GM13977 (cell line): ENCODE measurements at places on chromosomes 3 and 15.
A peak's percentile ranks its signal among the peaks of the same experiment; 100 is the strongest.

DNA sequence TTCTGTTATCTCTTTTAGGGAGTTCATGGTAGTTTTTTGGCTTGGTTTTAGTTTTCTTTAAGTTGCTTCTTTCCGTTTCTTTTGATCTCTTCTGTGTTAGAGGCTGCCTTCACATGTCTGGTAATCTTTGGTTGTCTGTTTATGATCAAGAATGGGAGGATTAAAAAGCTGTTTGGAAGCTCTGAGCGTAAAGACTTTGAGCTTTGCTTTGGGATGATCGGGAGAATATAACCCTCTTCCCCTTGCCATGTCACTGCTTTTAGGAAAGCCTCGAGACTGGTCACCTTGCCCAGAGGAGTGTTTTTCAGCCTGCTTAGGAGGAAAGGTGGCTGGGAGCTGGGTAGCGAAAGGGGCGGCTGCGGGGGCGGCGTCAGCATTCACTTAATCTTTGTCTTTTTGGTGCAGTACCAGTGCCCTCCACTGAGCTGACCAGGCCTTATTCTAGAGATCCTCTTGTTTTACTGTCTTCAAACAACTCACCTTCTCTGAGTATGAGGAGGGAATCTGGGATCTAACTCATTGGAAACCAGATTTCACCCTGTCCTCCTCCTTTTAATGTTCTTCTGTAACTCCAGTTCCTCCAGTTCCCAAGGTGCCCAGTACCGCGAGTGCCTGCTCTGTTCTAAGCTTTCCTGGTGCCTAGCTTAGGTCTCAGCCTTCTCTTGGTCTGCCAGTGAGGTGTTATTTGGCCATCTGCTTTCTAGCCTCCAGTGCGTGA is 15.5 kb downstream of the TATDN2 start:
- no peak for DNase-seq

DNA sequence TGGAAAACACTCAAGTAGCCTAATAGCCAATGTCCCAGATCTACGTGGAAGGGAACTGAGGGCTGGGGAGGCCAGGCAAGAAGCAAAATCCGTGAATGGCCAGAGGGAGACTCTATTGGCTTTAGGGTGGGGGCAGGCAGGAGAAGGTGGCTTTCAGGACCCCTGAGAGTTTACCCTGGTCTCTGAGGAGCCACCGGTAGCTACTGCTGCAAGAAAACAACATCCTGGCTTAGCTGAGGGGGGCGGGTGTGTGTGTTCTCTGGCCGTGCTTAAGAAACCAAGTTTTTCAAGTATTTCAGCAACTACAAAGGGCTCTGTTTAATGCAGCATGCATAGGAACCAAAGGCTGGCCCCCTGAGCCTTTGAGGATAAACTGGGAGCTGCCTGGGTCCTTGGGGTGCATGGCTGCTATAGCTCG is 47.6 kb upstream of the TRPM1 start:
- no peak for DNase-seq

GRCh38 chr3:109643590-109643989 is 306.2 kb upstream of the DPPA4 start:
- DNase-seq = no peak

DNA sequence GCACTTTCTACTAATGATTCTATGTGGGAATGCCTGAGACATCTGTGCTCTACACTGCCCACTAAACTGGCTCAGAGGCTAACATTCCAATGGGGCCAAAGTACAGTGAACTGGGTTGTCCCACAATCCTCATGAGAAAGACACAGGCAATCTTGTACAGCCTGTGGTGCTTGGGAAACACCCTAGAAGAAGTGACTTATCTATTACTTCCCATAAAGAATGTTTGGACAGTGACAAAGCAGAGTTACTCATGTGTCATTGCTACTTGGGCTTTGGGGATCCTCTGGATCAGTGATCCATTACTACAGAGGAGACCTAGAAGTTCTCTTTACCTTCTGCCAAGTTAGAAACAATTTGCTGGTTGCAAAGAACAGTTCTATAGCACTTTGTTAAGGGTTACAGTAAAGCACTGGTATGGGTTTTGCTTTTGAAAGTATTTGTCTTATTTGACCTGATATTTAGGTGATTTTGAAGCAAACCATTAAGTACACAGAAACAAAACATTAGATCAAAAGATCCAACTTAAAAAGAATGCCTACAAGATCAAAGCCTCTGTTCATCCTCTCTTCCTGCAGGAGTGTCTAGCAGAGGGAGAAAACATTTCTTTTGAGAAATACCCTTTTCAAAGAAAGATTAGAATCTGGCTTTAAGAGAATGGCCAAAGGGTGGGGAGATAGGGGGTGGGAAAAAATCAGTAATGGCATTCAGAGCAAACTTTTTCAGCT is 75.8 kb downstream of the CTNNB1 start:
- no peak for DNase-seq

DNA sequence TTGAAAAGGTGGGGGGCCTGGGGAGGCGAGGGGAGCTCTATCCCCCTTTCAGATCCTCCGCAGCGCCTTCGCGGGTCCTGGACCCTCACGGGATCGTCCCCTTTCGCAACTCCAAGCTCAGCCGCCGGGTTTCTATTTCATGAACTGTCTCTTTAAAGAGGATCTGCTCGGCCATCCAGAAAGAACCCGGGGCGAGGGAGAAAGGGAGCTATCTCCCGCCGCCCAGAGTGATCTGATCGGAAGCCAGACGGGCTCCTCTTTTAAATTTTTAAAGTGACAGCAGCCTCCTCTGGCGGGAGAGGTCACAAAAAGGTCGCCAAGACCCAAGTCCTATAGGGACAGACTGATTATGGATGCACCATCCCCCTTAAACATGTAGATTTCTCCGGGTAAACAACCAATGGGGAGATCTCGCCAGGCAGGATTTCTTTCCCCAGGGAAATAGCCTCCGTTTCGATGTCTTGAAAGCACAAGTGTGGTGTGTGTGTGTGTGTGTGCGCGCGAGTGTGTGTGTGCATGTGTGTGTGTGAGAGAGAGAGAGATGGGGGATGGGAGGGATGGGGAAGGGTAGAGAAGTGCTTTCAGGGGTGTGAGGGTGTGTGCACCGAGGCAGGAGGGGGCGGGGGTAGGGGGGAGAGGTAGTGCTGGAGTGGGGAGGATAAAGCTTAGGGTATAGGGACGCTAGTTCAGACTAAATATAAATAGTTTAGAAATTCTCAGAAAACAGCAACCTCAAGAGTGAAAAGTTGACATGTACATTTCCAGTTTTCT is 516.1 kb downstream of the MECOM start:
- DNase-seq = no peak

DNA sequence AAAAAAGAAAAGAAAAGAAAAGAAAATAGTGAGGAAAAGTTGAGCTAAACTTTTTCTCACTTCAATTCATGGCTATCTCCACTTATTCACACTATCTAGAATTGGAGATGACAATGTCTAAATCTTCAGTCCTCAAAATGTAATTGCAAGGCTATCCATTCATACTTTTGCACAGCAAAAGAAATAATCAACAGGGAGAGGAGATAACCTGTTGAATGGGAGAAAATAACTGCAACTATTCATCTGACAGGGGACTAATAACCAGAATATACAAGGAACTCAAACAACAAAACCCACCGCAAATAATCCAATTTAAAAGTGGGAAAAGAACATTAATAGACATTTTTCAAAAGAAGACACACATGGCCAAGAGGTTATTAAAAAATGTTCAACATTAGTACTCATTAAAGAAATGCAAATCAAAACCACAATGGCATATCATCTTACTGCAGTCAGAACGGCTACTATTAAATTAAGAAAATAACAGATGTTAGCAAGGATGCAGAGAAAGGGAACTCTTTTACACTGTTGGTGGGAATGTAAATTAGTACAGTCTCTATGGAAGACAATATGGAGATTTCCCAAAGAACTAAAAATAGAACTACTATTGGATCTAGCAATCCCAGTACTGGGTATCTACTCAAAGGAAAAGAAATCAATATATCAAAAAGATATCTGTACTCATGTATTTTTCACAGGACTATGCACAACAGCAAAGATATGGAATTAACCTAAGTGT is 73.5 kb upstream of the PPIB start:
- no peak for DNase-seq

DNA sequence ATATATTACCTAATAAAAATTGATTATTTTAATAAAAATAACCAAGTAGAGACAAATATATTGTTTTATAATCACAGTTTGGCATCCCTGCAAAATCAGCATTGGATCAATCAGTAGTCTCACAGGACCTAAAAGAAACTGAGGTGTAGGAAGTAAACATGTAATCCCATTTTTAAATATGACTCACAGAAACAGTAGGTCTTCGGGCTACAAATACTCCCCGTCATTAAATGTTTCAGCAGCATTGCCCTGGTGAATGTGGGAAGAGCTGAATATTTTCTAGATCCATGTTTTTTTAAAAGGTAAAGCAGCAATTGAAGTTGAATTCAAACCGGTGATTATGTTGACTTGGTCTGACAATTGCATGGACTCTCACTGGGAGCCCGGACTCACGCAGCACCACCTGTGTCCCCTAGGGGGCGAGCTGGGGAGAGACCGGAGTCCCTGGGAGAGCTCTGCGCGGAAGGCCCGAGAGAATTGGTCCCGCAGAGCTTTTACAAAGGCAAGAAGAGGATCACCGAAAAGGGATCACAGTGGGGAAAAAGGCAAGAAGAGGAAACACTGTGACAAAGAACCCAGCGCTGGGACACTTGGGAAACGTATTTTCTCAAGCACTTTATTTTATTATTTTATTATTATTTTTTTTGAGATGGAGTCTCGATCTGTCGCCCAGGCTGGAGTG is 17.2 kb upstream of the USP3 start:
- peak; percentile 64 for DNase-seq

DNA sequence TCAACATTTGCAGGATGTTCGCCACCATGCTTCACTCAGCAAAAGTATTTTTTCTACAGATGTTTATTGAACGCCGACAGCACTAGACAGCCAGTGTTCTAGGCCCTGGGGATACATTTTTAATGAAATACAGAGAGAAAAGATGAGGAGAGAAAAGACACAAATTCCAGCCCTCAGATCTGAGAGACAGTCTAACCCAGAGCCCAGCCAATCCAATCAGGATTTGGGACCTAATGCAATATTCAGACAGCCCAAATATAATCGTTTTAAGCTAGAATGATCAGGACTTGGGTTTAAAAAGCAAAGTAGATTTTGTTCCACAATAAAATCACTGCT is 174.8 kb downstream of the SLCO3A1 start:
- DNase-seq = no peak

DNA sequence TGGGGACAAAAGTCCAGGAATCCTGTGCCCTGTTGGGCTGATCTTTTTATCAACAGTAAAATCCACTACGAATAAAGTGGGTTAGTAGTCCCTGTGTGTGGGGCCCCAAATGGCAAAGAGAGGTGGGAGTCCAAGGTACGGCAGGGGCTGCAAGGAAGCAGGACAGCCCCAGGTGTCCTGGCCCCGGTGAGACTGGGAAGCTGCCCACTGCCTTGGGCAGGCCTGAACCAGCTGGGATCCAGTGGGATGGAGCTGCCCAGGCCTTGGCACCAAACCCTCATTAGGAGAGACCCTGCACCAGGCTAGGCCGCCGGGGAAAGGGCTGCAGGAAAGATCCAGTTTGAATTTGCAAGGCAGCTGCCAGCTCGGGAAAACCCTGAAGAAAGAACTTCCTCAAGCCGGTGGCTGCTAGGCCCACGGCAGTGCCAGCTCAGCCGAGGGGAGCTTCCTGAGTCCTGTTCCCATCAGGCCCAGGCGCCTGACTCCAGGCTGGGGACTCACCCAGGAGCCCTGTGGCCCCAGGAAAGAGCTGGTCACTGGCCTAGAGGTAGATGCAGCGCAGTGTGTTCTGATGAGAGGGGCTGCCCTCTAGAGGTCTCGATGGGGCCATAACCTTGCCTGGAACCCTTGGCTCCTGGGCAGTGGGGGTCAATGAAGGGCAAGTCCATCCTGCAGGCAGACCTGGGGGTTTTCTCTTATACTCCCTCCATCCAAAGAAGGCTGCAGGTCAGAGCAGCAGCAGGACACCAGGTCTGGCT is 14.4 kb upstream of the GNAI2 start:
- DNase-seq = no peak

- DNase-seq = no peak
Observed at GRCh38 chr3:66997560-66998112, 471 bp upstream of the KBTBD8 start.

GRCh38 chr3:18739099-18739433 is 313.9 kb upstream of the SATB1 start:
- DNase-seq = no peak
